Activated CD4-positive, CD25-positive, alpha-beta regulatory T cell (primary cell): ENCODE measurements at places on chromosomes 7 and 10.

DNA sequence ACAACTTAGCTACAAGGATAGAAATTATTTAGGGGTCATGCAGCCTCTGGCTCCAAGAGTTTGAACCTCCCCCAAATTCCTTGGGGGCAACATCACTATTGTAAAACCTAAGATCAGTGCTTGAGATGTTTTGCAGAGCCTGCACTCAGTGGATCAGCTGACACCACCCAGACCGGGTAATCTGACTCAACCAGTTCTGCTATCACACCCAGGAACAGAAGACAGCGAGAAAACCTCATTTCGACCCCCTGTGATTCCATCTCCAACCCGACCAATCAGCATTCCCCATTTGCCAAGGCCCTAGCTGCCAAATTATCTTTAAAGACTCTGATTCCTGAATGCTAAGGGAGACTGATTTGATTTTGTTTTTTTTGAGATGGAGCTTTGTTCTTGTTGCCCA lies 5.2 kb downstream of the TACR2 start:
- no peak for DNase-seq

- DNase-seq = no peak
Observed at GRCh38 chr10:124879136-124879535, 62.8 kb upstream of the ZRANB1 start.

GRCh38 chr10:118698421-118698820 lies 56.3 kb downstream of the CACUL1 start:
- peak; percentile 30 for DNase-seq

GRCh38 chr10:122510736-122511135 lies 49.4 kb downstream of the HTRA1 start:
- no peak for DNase-seq

GRCh38 chr10:64494901-64495300 lies 973.7 kb downstream of the REEP3 start:
- no peak for DNase-seq

- DNase-seq = no peak
Observed at GRCh38 chr10:27529010-27529783, 25.1 kb downstream of the RAB18 start.

GRCh38 chr10:101040061-101040460 lies 9.0 kb downstream of the SFXN3 start:
- DNase-seq = no peak

- DNase-seq = no peak
Observed at GRCh38 chr7:85167636-85168035, 19.2 kb downstream of the SEMA3D start.

GRCh38 chr10:70786799-70787415 lies 1.7 kb upstream of the TBATA start:
- no peak for DNase-seq

DNA sequence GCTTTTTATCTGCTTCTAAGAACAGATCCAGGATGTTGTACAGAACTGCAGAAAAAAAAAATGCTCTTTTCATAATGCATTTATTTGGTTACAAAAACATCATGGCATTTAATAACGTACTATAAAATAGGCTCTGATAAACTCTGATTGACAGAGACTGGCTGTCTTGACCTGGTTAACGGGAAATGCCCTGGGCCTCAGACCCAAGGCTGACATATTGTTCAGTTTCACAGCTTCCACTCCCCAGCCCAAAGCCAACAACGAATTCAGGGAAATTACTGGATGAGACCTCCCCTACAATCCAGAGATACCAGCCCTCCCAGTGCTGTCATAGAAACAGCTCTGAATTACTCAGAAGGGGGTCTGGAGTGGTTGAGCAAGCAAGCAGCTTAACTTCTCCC lies 260.1 kb downstream of the CREB5 start:
- DNase-seq = no peak

GRCh38 chr7:158645842-158646241 lies 58.2 kb upstream of the PTPRN2 start:
- no peak for DNase-seq

DNA sequence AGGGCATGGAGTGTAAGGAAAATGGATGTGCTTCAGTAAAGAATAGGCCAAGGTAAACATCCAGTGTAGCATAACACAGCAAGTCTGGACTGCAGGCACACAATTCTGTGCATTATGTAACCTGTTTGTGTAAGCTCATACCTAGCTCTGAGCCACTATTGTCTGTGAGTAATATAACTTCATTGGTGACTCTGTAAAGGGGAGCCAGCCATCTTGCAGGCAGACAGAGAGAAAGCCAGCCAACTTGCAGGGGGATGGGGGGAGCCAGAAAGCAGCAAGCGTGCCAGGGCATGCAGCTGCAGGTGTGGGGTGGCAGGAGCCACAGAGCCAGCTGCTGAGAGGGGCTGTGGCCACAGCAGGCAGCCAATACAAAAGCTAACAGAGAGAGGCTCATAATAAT lies 449.2 kb downstream of the IPMK start:
- DNase-seq = no peak

- DNase-seq = no peak
Observed at GRCh38 chr7:16491148-16491547, 25.6 kb upstream of the SOSTDC1 start.

DNA sequence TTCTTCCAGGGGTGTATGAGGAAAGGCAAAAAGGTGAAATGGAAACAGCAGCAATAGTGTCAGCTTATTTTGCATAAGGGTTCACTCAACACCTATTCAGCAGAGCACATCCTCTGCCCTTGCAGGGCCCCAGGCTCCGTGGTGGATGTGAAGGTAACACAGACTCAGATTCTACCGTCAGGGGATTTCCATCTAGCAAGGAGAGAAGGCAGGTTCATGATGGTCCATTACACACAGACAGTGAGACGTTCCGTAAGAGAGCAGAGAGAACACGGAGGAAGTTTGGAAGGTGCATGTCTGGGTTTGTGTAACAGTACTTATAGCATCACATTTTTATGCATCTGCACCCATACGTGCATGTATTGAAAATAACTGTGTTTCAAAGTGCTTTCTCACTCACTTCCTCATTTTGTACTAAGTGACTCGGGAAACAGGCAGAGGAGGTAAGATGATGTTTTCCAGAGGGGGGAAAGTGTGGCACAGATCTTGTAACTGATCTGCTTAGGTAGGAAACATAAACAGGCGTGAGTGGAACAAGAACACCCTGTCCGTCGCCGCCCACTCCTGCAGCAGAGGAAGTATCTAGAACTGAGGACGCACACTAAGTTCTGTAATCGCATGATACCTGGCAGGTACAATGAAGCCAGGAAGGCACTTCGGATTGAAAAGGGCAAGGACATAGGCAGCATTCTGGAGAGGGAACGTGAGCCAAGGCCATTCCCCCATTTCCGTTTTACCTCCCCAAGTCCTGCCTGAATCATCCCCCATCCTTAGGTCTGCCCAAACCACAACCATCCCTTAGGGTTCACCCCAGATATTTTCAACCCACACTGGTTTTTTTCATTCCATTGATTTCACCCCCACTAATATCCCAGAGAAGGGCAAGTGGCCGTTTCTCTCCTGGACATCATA lies 1.0 kb upstream of the ENO4 start:
- no peak for DNase-seq

DNA sequence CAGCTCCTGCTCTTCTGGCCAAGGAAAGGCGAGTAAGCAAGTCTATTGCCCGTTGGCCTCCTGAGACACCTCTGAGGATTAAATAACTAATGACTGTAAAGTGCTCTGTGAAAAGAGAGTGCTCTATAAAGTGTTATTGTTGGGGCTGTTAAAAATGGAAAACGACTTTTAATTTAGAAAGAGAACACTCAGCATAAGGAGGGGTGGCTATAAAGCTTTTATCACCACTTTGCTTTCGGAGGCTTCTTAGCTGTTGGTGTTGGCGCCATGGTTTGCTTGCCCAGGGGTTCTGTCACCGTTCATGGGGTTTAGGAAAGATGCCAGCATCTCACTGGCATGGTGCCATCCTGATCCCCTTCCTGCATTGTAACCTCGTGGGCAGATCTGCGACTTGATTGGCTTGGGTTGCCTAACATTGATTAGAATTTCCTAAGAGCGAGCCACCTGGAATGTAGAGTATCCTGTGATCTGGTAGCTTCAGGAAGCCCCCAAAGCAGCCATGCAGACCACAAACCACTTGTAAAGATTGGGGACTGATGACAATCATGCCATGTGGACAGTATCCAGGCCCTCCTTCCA lies 509.9 kb downstream of the LRMDA start:
- DNase-seq = no peak

DNA sequence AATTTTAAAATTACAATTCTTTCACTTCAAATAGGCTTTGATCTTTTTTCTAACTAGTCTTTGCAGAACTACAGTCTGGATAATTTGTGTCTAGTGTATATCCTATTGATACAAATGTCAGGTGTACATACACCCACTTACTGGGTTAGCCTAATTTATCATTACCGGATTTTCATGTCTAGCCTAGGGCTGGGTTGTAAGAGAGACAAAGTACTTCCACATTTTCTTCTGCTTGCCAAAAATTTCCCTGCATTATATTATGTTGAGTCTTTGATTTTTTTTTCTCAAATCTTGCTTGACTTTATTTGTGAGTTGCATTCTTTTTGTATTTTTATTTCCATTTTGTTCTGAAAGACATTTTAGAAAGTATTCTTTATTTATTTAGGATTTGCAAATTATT lies 284.8 kb upstream of the FZD8 start:
- no peak for DNase-seq

- no peak for DNase-seq
Observed at GRCh38 chr10:124318076-124318475, 100.6 kb downstream of the OAT start.

GRCh38 chr10:55374060-55374459 lies 573.0 kb upstream of the PCDH15 start:
- DNase-seq = no peak

DNA sequence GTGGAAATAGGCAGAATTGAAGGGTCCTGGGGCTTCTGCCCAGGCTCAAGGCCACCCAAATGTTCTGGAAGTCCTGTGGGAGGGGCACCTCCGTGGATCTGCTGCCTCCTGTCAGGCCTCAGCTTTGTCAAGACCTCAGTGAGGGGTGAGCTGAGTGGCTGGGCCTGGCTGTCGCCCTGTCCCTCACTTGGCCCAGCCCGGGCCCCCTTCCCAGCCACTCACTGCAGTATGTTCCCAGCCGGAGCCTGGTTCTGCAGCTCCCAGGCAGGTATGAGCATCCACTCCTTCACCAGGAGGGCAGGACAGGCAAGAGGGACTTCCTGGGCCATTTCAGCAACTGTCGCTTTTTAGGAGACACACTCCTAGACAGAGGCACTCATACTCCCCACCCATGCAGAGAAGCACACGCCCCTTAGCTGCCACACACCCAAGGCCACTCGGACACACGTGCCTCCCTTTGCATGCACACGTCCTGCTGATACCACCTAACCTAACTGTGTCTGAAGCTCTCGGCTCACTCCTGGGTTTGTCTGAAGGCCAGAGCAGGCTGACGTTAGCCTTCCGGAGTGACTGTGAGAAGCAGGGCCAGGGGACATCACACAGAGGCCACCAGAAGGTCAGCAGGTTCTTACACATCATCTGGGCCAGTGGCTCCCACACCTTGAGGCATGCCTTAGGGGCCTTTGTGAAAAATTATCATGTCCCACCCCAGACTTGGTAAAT lies 72.2 kb upstream of the COL13A1 start:
- DNase-seq = no peak

GRCh38 chr10:75367021-75367487 lies 34.5 kb downstream of the ZNF503 start:
- DNase-seq = no peak

DNA sequence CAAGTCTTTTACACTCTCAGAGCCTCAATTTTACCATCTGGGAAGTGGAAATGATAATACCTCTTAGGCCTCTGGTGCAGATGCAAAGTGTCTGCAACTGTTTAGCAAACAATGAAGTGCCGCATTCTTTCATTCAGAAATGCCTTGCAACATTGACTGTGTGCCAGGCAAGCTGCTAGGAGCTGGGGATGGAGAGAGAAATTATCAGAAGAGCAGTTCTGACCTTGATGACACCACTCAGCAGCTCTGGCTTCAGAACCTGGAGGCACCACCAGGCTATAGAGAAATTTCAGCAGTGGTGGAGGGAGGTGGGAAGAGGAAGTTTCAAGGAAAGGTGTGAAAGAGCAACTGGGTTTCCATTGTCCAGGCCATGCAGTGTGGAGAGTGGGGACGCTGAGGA lies 78.1 kb upstream of the HABP2 start:
- no peak for DNase-seq

DNA sequence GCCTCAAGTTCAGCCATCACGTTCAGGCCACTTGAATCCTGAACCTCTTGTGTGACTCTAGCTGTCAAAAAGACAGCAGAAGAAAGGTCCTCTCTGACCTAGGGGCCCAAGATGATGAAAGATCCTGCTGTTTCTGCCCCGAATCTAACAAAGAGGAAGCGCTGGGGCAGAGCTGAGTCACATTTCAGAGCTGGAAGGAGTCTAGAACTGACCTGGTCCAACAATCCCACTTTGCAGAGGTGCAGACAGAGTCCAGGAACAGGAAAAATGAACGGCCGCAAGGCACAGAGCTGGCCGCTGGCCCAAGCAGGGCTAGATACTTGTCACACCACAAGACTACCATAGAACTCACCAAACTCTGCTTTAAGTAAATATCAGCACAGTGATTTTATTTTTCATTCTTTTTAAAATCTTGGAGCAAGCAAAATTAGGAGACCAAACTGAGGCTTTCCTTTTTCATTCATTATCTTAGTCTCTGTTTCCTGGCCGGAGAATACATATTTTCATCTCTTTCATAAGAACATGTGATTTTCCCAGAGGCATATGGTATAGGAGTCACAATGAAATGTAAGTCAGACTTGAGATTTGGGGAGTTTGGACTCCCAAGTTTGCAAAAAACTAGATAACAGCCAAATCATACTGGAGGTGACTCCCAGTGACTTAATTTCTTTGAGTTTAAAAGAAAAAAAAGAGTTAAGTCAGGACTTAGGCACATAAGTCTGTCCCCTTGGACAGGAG lies 52.8 kb downstream of the CHST15 start:
- DNase-seq = no peak

- no peak for DNase-seq
Observed at GRCh38 chr7:102967798-102968197, 55.0 kb downstream of the LRRC17 start.

GRCh38 chr7:50068850-50069551 lies 24.0 kb downstream of the ZPBP start:
- no peak for DNase-seq

GRCh38 chr7:40348126-40348728 lies 213.4 kb downstream of the SUGCT start:
- no peak for DNase-seq

DNA sequence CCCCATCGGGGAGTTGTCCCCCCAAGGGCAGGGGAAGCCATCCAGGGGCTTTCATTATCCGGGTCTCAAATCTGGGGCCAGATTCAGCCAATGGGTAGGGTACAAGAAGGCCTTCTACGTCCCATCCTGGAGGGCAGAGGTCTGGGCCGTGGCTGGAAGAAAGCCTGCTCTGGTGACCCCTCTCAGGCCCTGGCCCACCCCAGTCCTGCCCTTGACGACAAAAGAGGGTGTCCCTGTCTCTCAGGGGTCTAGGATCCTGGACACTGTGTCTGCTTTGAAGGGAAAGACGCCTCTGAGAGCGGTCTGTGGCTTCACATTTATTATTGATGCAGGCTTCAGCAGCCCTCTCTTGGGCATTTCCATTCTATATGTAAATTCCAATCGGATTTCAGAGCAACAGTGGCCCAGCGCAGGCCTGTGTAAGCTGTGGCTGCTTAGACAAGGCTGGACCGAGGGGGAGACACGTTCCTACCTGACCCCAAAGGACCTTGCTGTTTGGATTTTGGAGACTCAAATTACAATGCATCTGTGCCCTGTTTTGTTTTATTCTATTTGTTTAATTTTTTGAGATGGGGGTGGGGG lies 83.2 kb upstream of the BAIAP2L1 start:
- DNase-seq = no peak
